ENCODE measurements at places on chromosomes 11 and 22.

DNA sequence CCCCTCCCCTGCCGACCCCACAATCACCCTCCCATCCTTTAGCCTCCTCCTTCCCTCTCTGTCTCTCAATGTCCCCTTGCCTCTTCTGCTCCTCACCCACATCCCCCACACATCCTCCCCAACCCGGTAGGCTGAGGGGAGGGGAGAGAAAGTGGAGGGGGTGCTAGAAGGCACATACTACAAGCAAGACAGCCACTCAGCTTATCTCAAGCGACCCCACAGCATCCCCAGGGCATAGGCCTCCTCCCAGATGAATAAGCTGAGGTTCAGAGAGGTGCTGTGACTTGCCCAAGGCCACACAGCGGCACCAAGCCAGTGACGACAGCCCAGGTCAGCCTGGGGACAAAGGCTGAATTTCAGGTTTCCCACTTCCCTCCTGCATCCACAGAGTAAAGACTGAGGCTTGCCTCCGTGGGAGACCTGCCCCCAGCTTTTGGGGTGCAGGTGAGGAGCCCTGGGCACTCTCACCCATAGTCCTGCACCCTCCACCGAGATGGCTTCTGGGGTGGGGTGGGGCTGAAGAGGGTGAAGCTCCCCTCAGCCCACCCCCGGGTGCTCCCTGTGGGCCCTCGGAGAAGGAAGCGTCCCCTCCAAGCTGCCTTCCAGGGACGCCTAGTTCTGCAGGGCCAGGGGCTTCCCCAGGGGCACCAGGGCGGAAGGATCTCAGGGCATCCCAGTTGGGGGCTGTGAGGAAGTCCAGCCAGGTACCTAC is 511 bp downstream of the RAC2 start:
- DNase-seq = no peak

DNA sequence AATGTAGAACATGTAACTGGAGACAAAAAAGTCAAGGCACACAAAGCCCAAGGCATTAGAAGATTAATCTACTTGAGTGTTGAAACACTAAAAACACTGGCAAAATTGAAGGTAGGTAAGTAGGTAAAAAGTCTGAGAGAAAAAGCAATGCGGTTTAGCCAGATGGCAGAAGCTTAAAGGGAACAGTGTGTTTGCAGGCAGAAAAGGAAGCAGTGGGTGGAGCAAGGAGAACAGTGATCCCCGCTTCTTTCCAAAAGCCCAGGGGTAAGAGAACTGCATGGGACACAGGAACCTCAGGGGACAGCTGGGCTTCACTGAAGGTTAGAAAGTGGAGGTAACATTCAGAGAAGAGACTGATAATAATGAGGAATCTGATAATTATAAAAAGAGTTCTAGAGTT is 16.0 kb downstream of the MRE11 start:
- no peak for DNase-seq

DNA sequence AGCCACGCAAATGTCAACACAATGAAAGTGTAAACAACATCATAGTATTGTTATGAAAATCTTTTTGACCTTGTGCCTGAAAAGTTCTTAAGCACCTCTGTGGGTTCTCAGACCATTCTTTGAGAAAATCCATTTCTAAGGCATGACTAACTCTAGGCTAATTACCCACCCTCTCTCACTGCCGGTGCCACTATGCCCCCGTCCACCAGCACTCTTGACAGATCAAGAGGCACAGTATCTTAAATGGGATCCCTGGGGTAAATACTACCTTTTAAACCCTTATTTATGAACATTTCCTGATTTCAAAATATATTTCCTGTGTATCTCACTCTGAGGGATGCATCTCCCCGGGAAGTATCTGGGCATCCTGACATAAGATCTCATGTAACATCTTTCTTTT is 607.5 kb downstream of the METTL15 start:
- DNase-seq = no peak

DNA sequence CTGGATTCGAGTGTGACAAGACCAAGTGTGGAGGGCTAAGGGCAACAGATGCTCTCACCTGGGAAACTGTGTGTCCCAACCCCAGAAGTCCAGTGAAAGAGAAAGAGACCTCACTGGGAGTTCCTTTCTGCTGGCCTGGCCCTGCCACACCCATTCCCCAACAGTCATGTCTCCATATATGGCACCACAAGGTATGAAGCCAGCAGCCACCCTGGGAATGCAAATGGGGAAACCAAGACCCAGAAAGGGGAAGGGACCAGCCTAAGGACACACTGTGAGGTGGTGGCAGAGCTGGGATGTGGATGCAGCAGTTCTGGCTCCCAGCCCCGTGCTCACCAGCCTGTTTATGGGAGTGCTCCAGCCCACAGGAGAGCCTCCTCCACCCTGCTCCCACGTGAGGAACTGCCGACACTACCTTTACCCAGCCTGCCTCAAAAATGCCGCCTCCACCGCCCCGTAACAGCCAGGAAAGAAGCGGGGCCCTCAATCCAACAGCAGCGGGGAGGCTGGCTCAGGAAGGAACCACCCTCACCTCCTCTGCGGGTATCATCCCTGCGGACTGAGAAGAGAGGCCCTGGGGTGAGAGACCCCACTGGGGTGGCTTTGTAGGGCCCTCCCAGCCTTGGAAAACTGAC is 12.6 kb downstream of the LMO1 start:
- DNase-seq = no peak

- DNase-seq = no peak
Measured at GRCh38 chr22:43433451-43434274, 21.8 kb downstream of the MPPED1 start.

- peak; percentile 42 for DNase-seq
Measured at GRCh38 chr11:108973402-108974162, 308.7 kb downstream of the DDX10 start.

- no peak for DNase-seq
Measured at GRCh38 chr22:43900206-43900605, 8.4 kb upstream of the PNPLA5 start.

DNA sequence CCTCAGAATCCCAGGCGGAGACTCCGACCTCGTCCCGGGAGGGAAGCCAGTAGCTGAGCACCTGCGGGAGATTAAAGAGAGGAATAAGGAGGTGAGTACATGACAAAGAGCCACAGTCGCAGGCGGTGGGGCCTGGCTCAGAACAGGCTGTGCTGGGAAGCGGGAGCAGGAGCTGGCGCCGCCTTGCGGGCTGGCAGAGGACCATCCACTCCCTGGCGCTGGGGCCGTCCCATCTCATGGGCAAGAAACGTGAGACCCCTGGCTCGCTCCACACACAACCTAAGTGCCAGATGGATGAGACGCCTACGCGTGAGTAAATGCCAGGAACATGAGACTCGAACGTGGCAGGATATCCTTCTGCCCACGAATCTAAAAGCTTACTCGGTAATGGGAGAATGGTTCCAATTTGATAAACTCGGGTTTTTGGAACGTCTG is 6.3 kb downstream of the CEND1 start:
- DNase-seq = peak; percentile 37

DNA sequence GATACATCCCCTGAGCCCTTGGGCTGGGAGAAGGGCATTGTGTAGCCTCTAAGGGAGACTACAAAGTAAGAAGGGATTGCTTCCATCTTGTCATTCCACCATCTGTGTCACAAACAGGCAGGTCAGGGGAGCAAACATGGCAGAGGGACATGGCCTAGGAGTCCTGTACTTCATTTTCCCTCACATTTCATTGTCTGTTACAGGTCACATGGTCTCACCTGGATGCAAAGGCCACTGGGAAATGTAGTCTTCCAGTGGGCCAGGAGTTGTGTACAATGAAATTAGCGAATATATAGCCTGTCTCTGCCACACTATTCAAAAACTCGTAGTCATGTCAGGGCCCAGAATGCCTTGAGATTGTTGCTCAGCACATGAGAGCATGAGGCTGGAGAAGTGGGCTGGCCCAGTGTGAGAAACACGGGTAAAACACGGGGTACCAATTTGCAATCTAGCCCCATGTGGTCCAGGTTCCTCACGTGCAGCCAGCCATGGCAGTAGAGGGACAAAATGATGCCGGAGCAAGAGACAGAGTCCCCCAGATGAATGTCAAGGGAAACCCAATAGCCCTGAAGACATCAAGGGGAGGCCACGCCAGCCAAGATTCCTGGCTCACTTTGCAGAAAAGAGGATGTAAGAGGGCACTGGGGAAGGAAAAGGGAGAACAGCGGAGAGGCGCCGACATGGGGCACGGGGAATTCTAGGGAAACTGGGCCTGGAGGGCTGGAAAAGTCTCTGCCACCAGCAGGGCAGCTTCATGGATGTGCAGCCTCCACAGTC is 47.7 kb upstream of the EMID1 start:
- DNase-seq = no peak

DNA sequence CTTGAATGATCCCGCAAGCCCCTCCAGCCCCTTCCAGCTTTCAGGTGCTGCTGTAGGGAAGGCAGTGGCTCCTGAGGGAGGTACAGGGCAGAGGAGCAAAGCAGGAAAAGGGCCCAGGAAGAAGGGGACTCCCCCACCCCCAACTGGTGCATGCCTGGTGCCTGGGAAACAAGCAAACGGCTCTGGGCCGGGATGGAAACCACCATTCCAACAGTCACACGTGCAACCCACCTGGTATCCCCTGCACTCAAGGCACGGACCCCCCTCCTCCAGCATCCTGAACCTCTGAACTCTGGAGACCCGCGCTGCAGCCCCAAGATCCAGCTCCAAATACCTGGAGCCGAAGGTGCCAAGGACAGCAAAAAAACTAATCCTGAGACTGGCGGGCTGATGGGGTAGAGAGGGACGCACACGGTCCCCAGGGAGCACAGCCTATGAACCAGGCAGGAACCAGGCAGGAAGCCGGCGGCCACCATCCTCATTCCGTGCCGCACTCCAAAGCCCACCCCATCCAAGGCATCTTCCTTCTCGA is 537 bp downstream of the SCN4B start:
- DNase-seq = no peak

GRCh38 chr11:86386746-86387145 is 12.1 kb downstream of the CCDC81 start:
- no peak for DNase-seq

- DNase-seq = no peak
Measured at GRCh38 chr11:59062602-59063529, 23.2 kb upstream of the GLYATL1B start.

GRCh38 chr11:7936615-7937014 is 4.9 kb downstream of the OR10A3 start:
- DNase-seq = no peak

GRCh38 chr22:25824828-25825423 is 82.9 kb downstream of the MYO18B start:
- no peak for DNase-seq

DNA sequence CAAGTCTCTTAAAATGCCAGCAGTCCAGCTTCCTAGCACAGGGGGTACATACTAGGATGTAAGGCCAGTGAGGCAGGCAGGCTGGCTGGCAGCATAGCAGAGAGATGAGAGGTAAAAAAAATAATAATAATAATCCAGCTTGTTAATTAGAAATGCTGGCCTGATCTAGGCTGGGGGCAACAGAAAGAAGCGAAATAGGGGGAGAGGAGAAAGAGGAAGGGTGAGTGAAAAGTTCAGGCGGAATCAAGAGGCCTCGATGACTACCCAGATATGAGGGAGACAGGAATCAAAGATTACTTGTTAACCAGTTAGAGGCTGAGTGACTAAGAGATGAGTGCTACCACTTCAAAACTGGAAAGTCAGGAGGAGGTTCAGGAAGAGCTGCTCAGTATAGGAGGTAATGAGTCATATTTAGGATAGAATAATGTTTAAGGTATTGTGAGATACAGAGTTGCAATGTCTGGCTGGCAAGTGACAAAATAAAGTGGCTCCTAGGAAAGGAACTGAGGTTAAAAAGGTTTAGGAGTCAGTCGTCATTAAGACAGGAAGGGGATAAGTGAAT is 2.8 kb downstream of the ALKBH8 start:
- DNase-seq = peak; percentile 54

DNA sequence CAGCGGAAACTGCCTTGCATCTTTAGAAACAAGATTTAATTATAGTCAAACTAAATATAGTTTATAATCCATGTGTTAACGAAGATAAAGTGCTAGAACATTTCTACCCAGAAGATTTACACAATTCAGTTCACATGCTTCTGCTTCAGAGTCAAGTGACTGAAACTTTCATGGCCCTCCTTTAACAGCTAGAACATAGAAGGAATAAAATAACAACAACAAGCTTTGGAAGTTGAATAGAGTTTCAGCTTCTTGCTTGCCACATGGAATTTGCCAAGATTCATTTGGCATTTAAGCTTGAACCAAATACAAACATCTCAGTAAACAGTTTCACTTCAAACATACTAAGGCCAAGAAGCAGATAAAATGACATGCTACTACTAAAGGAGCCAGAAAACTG is 676.3 kb upstream of the ANO3 start:
- DNase-seq = no peak

DNA sequence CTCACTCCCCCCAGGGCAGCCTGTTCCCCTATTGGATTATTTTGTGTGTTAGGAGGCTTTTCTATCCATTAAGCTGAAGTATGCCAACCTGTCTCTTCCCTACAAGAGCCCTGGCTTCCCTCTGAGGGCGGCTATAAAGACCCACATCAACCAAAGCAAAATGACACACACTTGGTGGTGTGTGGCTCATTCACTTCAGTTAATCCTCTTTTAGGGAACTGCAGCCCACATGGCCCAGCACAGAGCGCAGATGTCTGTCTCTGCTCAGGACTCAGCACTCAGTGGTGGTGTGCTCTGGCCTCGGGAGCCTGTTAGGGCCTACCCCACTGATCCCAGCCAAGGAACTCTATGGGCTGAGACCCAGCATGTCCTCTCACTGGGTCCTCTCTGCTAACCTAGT is 32.2 kb upstream of the LRRC10B start:
- DNase-seq = no peak

GRCh38 chr11:1055990-1056771 is 18.5 kb upstream of the MUC2 start:
- no peak for DNase-seq

DNA sequence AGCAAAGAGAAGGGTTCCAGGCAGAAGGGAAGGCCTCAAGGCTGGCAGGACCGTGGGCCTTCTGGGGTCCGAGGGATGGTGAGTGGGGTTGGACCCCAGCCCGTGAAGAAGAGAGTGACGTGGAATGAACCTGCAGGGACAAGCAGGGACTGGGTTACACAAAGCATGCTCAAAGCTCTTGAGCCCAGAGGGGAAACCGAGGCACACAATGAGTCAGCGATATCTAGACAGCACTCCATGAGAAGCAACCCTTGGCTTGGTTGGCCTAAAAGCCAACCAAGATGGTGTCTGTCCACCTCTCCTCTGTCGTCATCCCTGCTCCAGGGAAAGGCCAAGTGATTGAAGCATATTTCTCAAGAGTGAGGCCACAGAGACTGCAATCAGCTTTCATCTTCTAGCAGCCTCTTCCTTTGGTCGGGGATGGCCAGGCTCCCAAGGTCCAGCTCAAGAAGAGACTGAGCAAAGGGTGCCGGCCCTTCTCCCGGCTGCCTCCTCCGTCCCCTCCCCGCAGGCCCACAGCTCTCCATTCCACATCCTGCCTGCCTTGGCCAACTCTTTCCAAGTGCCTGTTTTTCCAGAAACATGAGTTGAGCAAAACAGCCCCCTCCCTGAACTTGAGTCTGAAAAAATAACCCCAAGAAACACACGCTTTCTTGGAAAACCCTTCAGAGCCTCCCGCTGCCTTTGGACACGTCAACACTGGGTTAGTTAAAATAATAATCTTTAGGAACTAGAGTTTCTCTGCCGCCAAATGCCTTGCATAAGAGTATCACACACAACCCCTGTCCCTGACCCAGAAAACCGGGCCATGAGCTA is 556.6 kb downstream of the MIAT start:
- DNase-seq = no peak

Measured in activated CD4-positive, alpha-beta T cell treated with anti-CD3 and anti-CD28 coated beads, Interleukin-10, Interleukin-2, amounts not matched to agents 100 ng/mL and 50 ng/mL, durations not matched to agents 16 hours and 8 hours (primary cell).